ENCODE measurements at places on chromosomes 4 and X.

DNA sequence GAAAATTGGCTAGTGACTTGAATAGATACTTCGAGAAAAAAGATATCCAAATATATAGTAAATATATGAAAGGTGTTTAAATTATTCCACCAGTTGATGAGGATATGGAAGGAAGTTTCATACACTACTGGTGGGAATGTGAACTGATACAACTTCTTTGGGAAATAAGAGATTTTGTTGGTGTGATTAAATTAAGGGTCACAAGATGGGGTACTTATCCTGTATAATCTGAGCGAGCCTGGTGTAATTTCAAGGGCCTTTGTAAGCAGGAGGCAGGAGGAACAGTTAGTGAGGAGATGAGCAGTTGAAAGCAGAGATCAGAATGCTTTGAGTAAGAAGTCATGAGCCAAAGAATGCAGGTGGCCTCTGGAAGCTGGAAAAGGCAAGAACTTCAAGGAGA is 192.2 kb downstream of the KCTD8 start:
- no peak for DNase-seq

DNA sequence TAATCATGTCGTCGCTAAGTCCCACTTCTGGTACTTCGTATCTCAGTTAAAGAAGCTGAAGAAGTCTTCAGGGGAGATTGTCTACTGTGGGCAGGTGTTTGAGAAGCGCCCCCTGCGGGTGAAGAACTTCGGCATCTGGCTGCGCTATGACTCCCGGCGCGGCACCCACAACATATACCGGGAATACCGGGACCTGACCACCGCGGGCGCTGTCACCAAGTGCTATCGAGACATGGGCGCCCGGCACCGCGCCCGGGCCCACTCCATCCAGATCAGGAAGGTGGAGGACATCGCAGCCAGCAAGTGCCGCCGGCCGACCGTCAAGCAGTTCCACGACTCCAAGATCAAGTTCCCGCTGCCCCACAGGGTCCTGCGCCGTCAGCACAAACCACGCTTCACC is 11.3 kb downstream of the PNCK start:
- DNase-seq, result no peak

GRCh38 chr4:41199788-41200187 is 14.6 kb downstream of the APBB2 start:
- no peak for DNase-seq

GRCh38 chrX:130211415-130212186 is 39.8 kb downstream of the RAB33A start:
- DNase-seq, result no peak

DNA sequence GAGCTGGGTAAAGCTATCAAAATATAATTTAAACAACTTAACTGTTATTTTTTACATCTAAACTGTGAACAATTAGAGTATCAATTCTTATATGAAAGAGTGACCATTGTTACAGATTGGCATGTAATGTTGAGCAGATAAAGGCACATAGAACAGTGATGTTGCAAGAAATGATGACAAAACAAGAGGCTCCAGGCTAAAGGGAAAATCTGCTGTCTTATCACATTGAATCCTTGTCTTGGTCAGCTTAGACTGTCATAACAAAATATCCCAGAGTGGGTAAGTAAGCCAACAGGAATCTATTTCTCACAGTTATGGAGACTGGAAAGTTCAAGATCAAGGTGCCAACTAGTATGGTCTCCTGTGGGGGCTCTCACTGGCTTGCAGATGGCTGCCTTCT is 154.1 kb upstream of the PPP3CA start:
- no peak for DNase-seq

GRCh38 chr4:73417973-73418372 is 13.9 kb downstream of the ALB start:
- DNase-seq, result no peak

DNA sequence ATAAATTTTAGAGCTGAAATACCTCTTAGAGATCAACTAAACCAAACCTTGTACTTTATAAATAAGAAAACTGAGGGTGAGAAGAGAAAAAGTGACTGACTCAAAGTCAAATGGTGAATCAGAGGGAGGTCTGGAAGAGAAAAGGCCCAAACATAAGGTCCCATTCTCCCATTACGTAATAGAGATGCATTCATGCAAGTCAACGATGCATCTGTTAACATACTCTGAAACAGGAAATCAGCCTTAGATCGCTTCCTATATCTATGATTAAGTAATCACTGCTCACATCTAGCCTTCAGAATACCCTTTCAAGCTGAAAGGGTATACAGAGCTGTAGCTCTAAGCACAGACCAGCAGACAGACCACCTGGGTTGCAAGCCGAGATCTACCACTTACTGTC is 6.5 kb downstream of the RNF150 start:
- DNase-seq, result no peak

DNA sequence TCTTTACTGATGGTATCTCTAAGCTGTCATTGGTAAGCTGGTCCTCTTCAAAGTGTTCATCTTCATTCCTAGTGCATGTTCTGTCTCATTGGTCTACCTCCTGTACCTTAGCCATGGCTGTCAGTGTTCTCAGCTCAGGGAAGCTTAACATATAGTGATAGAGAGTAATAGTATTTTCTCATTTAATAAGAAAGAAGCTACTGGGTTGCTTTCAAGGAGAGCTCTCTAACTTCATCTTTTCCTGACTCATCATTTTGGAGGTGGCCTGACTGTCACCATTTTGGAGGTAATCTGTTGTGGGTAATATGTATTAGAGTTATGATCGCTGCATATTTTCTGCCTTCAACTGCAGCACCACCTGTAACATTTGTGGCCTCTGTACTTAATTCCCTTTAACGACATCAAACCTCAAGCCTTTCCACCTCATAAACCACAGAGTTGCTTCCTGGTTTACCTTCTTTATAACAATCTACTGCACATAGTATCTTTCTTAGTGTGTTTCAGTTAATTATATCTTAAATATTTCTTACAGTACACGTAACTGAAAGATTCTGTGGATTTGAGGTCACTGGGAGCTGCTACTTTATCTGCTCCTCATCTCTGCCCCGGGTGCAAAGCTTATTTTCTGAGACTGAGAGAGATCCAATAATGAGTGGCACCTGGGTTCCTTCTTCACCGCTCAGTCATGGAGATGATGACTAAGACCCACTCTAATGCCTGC is 474.0 kb upstream of the TECRL start:
- DNase-seq, result no peak

DNA sequence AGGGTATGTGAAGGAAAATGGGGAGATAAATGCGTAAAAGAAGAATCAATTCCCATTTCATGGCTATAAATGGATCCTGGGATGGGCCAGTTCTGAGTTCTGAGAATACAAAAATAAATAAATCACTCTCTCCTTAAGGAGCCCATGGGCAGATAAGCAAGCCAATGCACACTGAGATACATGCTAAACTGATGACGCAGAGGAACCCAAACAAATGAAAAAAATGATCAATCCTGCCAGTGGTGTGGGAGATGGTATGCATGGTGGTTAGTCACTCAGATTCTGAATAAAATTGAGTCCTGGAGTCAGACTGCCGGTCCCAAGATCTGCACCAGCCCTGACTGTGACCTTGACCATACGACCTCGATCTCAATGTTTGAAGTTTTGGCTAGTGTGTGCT is 59.7 kb downstream of the NEIL3 start:
- DNase-seq, result no peak

DNA sequence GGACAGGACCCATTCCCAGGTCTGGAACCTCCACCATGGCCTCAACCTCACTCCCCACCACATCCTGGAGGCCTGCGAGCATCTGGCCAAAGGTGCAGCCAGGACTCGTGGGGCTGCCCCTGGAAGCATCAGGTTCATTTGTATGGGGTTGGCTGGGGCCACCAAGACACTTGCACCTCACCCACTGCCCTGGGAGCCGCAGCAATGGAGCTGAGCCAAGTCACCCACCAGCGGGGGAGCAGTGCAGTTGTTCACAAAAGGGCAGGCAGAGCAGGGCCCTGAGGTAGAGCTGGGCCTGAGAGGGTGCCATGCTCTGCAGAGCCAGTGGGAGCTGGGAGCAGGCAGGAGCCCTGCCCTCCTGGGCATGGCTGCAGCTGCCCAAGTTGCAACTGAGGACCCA is 163.5 kb downstream of the FAM47A start:
- DNase-seq, result no peak

DNA sequence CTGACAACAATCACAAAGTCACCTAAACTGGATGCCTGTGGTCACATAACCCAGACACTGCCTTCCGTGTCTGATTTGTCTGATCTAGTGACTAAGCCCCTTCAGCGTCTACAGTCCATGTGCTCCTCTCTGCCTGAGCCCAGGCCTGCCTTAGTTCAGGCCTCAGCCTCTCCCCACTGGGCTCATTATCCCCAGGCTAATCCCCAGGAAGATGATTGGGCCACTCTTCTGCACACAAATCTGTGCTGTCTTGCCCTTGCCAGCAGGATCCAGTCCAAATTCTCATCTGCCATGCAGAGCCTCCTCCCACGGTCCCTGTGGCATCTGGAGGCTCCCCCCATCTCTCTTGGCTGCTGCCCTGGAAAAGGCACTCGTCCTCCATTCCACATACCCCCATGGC is 96.5 kb downstream of the SLC2A9 start:
- DNase-seq, result peak; percentile 92

DNA sequence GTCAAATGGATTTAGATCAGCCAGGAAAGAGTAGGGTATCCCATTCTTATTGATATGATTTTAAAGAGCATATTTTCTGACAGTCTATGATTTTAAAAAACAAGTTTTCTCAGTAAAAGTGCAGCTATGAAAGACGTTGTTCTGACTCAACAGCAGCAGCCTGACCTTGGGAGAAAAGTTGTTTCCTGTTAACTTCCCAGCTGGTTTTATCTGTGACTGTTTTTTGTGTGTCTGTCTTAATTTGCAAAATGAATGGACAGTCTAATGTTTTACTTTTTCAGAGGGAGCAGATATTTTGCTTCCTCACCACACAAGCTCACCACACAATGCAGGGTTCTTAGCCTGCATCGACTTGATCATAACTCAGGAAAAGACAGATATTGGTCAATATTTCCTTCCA is 764 bp upstream of the MTHFD2L start:
- no peak for DNase-seq

DNA sequence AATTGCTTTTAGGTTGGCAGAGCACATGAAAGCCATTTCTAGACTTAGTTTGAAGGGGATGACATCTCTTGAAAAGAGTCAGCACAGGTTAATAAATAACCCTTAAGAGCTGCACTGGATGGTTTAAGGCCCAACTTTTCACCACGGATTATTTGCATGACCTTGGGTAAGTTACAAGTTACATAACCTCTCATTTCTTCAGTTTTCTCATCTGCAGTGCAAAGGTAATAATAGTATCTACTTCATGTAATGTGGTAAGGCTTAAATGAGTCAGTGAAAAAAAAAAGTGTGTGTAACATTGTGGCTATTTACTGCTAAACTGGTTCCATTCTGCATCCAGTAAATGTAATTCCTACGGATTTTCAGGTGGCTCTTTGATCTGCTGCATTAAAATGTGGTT is 715.8 kb downstream of the CCSER1 start:
- no peak for DNase-seq

DNA sequence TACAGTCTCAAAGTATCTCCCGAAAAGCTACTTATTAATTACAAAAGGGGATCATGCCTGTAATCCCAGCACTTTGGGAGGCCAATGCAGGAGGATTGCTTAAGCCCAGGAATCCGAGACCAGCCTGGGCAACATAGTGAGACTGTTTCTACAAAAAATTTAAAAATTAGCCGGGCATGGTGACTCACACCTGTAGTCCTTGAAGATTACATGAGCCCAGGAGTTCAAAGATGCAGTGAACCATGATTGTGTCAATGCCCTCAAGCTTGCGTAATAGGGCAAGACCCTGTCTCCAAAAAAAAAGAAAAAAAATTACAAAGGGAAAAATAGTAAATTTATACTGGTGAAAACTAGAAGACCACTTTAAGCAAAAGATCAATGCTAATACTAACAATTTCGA is 3.3 kb upstream of the PORCN start:
- DNase-seq, result no peak

- no peak for DNase-seq
Observed at GRCh38 chr4:75030649-75031235, 97.8 kb downstream of the PARM1 start.

DNA sequence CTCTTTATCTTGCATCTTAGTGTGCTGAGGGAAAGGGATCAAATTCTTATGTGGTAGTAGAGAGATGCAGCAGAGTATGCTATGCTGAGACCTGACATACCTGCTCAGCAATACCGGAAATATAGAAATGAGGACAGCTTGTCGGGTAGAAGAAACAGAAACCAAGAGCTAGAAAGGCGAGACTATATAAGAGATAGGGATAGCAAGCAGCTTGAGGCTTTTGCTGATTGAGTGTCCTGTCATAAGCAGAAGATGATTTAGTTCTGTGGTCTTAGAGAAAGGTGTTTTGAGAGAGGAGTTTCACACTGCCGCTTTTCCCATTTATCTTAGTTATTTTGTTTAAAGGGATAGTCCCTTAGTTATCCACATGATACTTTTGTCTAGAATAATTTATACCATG is 31.7 kb downstream of the USP9X start:
- DNase-seq, result no peak

DNA sequence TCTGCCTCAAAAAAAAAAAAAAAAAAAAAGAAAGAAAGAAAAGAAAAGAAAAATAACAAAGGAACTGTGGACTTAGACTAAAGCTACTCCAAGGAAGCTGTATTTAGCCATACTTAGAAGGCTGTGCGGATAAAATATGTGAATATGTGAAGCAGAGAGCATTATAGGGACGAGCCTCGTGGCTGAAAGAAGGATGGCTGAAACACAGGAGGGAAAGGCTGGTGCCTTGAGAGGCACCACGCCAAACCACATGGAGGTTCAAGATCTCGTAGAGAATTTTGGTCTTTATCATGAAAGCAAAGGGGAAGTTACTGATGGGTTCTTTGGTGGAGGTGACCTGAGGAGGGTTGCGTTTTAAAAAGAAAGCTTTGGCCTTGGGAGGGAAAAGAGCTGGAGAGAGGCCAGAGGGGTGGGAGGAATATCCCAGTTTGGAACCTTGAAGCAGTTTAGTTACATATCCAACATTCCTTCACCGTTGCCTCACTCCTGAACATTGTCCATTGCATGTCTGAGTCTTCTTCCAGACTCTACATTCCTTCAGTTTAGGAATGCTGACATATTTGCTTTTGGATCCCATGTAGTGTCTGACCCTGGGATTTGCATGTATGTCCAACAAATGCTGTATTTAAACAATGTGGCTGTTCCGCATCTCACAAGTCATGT is 82.5 kb downstream of the CPE start:
- DNase-seq, result no peak

- DNase-seq, result no peak
Observed at GRCh38 chr4:37561196-37561802, 124.9 kb downstream of the RELL1 start.

DNA sequence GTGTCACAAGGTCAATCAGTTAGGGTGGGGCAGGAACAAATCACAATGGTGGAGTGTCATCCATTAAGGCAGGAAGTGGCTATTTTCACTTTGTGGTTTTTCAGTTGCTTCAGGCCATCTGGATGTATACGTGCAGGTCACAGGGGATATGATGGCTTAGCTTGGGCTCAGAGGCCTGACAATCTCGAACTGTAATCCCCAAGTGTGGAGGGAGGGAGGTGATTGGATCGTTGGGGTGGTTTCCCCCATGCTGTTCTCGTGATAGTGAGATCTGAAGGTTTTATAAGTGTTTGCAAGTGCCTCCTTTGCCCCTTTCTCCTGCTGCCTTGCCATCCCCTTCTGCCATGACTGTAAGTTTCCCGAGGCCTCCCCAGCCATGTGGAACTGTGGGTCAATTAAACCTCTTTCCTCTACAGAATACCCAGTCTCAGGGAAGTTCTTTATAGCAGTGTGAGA is 36.7 kb upstream of the STS start:
- no peak for DNase-seq

- no peak for DNase-seq
Observed at GRCh38 chr4:14149176-14150053, 521.9 kb upstream of the BOD1L1 start.

- DNase-seq, result peak; percentile 17
Observed at GRCh38 chrX:53281321-53281822, at the start of gene IQSEC2. Gene IQSEC2, minus strand, starts transcription at chrX:53281584.

Data from keratinocyte (primary cell).